ENCODE measurements at places on chromosomes 3 and 15.

- DNase-seq, result no peak
Observed at GRCh38 chr3:190517687-190518086, 3.8 kb downstream of the IL1RAP start.

DNA sequence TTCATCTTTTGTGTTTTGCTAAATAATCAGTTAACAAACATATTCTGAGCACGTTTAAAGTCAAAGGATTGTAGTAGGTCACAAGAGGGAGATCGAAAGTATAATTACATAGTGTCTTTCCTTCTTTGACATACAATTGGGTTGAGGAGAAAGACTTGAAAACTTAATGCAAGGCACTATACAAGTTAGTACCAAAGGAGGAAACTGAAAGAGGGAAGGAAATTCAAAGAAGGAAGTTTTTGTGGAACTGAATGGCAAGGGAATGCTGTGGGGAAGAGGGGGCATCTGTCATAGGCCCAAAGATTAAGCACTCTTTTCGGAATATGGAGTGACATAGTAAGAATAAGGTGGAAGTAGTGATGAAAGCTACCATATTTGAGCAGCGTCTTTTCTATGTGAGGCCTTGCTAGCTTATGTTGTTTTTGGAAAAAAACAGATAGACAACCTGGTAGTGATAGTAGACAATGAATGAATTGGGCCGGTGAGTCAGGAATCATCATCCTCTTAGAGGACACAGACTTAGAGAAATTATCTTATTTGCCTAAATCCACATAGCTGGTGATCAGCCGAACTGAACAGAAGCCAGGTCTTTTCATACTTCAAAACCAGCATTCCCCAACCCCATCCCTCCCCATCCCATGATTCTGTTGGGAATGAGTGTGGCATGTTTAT, 10.2 kb downstream of the MBNL1 start:
- no peak for DNase-seq

GRCh38 chr3:24837601-24838000, 343.0 kb upstream of the THRB start:
- no peak for DNase-seq

GRCh38 chr15:98233873-98234272, 273.4 kb downstream of the ARRDC4 start:
- DNase-seq, result no peak

GRCh38 chr15:43317566-43318184, 12.7 kb downstream of the LCMT2 start:
- no peak for DNase-seq

GRCh38 chr3:186318135-186318534, 43.9 kb downstream of the DGKG start:
- DNase-seq, result no peak

GRCh38 chr15:82798104-82798503, 7.8 kb downstream of the FSD2 start:
- no peak for DNase-seq

GRCh38 chr3:4709341-4709740, 216.2 kb downstream of the ITPR1 start:
- DNase-seq, result no peak

- DNase-seq, result no peak
Observed at GRCh38 chr3:168884353-168884903, 779.1 kb downstream of the MECOM start.

- no peak for DNase-seq
Observed at GRCh38 chr3:99648101-99648500, 9.7 kb downstream of the COL8A1 start.

DNA sequence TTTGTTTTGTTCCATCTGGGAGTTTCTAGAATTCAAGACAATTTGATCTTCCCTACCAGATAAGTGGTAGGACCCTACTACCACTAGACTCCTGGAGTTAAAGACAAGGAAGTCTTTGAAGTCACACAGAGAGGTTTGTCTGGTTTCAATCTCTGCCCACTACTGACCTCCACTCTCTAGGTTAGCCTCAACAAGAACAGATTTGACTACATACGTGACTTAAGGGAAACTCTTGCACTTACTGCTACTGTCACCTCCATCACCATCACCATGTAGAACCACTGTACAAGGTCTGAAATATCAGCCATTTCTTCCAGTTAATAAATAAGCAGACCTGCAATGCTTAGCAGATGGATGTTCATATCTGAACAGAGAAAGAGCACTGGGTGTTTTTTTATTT, 148.3 kb upstream of the ARHGEF26 start:
- no peak for DNase-seq

- no peak for DNase-seq
Observed at GRCh38 chr3:191783024-191783423, 322.1 kb downstream of the PYDC2 start.

DNA sequence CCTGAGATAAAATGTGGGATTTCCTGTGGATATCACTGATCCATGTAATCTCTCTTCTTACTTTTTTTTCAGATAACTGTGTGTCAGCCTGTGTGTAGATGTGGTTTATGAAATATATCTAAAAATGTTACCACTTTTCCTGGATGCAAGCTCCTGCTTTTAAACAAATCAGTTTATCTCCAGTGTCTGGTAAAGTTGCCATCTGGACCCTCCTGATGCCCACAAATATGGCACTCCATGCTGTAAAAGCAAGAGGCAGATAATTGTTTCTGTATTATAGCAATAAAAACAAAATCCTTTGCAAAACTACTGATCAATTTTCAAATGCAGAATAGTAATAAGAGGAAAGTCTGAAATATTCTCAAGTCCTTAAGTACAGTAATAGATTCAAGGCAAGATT, 7.6 kb upstream of the DCLK3 start:
- no peak for DNase-seq

GRCh38 chr15:57010724-57011123, 92.3 kb downstream of the TCF12 start:
- no peak for DNase-seq

DNA sequence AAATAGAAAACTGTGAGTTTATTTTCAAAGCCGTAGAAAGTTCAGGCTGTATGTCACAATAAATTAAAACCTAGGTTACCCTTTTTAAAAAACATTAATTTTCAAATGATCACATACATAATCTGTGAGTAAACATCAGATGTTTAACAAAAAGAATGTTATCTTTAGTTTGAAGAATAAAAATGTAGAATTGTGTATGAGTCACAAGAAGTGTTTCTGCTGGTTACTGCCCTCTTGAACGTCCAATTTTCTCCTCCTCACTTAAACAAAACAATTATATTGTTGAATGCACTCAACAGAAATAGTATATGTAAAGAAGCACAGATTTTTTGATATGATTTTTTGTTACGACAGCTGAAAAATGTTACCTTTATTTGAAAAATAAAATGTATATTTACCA, 855.1 kb downstream of the ROBO1 start:
- no peak for DNase-seq

DNA sequence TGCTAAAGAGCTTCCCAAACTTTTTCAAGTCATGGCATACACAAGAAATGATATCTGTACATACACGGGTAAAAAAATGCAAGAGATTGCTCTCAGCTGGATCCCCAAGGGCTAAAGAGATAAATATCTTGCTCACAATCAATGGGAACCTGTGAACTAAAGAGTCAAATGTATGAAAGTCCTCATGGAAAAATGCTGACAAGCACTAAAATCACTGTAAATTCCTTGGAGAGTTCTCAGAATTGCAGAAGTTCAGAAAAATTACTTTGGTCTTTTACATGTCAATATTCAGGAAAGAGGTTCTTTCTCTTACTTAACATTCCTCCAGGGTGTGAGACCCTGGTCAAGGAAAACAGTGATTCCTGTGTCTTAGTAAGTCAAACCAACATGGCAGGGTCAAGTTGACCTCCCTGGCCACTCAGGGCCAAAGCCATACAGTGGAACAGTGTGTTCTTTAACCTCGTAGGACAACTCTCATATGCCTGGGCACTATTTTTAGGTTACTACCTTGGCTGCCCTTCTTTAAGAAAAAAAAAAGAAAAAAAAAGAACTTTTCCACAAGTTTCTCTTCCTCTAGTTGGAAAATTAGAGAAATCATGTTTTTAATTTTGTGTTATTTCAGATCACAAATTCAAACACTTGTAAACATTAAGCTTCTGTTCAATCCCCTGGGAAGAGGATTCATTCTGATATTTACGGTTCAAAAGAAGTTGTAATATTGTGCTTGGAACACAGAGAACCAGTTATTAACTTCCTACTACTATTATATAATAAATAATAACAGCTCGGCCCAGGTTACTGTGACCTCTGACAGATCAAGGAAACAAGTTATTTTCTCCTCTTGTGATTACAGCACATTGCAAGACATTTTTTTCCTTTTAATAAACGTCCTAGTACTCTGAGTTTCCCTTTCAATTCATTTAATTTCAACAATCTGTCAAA, 12.5 kb downstream of the SSR3 start:
- DNase-seq, result no peak

GRCh38 chr3:12999147-13000140, 73.8 kb downstream of the IQSEC1 start:
- DNase-seq, result no peak

GRCh38 chr3:114567771-114568170, 273.9 kb downstream of the TIGIT start:
- no peak for DNase-seq

- DNase-seq, result no peak
Observed at GRCh38 chr3:64600246-64600950, 87.4 kb downstream of the ADAMTS9 start.

DNA sequence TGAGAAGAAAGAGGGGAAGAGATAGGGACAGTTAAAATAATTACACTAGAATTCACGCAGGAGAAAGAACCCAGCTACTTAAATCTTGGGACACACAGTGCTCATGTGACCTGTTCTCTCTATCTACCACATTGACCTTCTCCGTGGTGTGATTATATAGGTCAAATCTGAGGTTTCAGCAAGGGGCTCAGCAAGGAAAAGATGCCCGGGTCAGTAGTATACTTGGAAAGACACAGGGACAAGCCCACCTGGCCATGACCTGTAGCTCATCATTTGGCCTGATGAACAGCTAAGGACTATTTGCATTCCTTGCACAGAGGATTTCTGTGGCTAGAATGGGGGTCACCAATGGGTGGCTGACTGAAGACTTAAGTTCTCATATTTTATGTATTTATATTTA, 71.9 kb downstream of the SSR3 start:
- DNase-seq, result no peak

DNA sequence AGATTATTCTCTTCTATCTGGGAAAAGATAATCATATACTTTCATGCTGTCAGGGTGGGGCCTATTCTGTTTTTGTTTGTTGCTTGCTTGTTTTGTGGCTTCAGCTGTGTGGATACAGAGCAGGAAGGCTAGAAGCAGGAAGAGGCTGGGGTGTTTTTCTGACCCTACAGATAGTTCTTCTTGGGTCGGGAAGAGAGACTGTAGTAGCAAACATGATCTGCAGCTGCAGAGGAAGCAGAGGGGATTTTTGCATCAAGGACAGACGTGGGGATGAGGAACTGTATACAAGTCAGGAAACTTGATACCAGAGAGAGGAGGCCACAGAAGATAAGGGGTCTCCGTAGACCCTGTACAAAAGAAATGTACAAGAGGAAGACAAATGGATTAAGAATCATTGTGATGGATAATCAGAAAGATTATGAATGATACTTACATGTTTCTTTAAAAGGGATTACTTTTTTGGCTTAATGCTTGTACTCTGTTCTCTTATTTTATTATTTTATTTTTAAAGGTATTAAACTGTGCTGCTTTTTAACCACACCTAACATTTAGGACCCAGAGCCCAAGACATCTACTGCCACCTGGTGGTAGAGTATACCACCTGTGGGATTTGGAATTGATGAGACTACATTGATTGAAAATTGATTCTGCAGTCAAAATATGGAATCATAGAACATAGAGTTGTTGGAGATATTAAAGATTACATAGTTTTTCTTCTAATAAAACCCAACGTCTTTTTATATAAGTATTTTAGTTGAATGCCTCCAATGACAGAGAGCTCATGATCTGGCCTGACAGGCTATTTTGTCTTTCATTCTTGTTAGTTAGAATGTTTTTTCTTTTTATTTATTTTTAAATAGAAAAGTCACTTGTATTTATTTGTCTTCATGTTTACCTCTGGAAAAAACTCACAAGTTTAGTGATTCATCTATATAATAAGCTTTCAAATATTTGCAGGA, 87.3 kb upstream of the ROPN1 start:
- DNase-seq, result no peak

DNA sequence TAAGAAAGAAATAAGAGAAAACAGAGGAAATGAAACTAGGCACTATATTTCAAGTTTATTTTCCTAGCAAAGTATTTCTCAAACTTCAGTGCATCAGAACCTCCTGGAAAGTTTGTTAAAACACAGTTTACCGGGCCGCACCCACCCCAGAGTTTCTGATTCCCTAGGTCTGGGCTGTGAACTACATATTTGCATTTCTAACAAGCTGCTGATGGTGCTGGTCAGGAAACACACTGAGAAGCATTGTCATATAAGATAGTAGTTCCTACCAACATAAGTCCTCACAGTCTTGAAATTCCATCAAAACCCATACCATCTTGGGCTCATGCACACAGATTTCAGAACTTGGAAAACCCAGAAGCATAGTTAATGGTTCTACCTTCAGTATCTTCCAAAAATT, 8.3 kb downstream of the SLC9A9 start:
- no peak for DNase-seq

DNA sequence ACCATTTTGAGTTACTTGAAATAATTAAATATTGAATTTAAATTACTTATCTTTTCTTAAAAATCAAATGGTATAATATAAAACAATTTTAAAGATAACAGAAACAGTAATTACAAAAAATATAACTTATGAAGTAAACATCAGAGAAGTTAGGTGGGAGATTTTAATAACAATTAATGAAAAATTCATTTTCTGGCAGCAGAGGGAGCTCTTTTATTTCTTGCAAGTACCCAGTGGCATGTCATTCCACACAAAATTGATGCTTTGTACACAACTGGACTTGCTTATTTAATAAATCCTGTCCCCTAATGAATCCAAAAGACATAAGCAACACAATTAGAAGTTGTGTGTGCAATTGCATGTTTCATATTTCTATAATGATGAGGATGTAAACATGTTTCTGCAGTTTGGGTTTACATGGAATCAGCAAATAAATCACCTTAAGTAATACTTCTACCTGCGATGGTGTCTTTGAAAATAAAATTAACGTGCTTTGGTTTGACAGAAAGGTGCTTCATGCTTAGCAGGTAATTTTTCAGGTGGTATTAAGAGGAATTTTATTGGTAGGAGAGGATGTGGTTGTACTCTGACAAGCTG, 861.3 kb downstream of the ZPLD1 start:
- DNase-seq, result no peak

DNA sequence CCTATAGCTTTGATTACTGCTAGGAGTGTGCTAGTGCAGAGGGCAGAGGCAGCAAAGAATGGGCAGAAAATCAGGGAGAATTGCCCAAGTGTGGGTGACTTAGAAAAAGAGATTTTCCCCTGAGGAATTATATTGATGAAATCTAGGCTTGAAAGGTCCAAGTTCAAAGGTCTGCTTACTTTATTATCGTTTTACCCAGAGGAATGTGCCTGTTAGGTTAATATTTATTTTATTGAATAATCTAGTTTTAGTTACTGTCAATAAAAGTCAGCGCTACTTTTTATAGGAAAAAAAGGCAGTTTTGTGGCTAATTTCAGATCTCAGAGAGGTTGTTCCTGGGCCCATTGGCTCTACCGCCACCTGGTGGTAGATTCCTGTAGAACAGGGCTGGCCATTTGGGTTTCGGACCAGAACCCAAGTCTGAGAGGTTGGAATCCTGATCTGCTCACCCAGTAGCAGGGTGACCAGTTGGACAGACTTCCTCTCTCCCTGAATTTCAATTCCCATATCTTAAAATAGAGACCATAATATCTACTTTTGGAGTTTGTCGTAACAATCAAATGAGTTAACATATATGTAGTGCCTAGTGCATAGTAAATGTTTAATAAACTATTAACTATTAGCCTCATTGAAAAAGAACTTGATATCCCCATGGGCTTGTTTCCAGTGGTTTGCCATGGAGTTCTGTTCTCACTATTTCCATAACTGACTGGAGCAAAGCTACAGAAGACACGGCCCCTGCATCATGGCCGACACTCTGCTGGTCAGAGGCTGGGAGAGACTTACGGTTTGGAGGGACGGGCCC, 62.7 kb upstream of the ZNF148 start:
- peak; percentile 62 for DNase-seq
